ENCODE measurements at places on chromosomes 7 and 10.

- no peak for DNase-seq
Measured at GRCh38 chr7:38319873-38320272, 46.4 kb upstream of the TARP start.

- DNase-seq, result peak; percentile 45
Measured at GRCh38 chr7:17144322-17144721, 154.1 kb upstream of the AHR start.

GRCh38 chr10:132493756-132494290 is 43.8 kb upstream of the INPP5A start:
- no peak for DNase-seq

- no peak for DNase-seq
Measured at GRCh38 chr7:117014673-117015133, 61.4 kb downstream of the ST7 start.

DNA sequence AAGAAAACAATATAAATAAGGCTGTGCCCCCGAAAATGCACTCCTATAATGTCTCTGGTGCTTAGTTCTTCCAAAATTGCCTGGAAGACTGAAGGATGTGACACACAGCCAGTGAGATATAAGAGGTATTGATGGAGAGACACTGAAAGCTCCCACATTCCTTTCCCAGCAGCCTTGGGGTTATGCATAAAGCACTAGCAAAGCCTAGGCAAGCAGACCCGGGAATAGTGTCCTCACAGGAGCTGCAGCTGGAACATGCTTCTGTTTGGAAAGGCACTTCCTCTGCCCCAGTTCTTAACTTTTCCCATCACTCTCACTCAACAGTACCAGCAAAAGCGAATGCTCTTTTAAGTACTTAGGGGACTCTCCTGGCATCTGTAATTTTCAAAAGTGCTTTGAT is 178.0 kb downstream of the AMPH start:
- DNase-seq, result no peak

- DNase-seq, result no peak
Measured at GRCh38 chr7:131100357-131101054, 227.2 kb upstream of the MKLN1 start.

DNA sequence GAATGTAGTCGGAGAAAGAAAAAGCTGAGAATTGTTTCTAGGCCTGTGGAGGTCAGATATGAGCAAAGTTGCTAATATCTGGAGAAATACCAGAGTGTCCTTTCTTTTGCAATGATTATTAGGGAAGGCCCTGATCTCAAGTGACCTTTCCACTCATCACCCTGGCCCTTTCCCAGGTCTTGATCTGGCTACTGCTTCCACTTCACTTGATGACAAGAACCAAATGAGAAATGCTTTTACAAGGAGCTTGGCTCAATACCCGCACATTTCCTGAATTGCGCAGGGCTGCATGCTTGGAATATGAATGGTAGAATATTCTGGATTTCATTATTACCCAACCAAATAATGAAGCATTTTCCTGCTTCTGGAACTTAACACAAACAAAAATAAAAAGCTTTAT is 104.6 kb downstream of the ITGB8 start:
- DNase-seq, result no peak

GRCh38 chr7:133542209-133542780 is 289.4 kb downstream of the EXOC4 start:
- no peak for DNase-seq

- no peak for DNase-seq
Measured at GRCh38 chr10:72094574-72094973, 6.2 kb upstream of the SPOCK2 start.

GRCh38 chr10:86191686-86192085 is 174.9 kb downstream of the GRID1 start:
- DNase-seq, result no peak

DNA sequence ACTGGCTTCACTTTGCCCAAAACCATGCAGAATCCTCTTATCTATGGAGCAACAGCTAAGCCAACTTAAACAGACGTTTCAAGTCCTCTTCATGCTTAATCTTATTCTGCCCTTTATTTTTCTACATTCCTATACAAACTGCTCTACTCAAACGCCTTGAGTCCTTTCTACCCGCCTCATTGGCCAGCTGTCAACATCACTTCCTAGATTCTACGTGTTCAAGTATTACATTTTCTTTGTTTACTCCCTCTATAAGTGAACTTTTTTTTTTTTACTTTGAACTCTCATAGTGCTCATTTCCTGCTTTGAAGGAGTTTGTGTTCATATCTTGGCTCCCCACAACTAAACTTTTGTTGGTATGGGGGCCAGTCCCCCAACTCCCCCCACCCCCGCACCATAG is 28.9 kb upstream of the SLC26A5 start:
- DNase-seq, result no peak

- no peak for DNase-seq
Measured at GRCh38 chr7:29030781-29031275, 72.7 kb upstream of the TRIL start.

DNA sequence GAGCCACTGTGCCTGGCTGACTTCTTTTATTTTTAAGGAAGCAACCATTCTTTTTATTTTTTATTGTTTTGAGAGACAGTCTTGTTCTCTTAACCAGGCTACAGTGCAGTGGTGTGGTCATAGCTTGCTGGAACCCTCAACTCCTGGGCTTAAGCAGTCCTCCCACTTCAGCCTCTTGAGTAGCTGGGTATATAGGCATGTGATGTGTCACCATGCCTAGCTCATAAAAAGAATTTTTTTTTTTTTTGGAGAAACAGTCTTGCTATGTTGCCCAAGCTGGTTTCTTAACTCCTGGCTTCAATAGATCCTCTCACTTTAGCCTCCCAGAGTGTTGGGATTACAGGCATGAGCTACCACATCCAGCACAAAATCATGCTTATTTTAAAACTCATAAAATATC is 5.8 kb downstream of the MCU start:
- no peak for DNase-seq

DNA sequence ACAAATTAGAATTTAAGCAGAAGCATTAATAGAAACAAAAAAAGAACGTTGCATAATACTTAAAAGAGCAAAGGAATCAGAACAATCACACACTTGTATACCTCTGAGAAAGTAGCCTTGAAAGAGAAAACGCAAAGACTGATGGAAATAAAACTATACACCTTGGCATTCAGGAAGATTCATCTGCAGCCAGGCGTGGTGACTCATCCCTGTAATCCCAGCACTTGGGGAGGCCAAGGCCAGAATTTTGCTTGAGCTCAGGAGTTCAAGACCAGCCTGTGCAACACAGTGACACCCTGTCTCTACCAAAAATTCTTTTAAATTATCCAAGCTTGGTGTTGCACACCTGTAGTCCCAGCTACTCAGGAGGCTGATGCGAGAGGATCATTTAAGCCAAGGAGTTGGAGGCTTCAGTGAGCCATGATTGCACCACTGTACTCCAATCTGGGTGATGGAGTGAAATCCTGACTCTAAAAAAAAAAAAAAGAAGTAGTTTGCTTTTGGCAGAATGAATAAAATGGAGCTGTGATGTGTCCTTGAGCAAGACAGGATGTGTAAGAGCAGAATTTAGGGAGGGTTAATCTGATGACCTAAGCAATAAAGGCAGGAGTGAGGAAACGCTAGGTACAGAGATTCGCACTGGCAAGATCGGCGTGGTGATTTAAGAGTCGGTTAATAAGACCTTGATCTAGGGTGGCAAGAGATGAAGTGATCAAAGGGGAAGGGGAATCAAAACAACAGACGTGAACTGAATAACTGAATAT is 75.8 kb upstream of the NRP1 start:
- DNase-seq, result no peak

GRCh38 chr10:101920546-101920945 is 76.9 kb upstream of the KCNIP2 start:
- DNase-seq, result no peak

DNA sequence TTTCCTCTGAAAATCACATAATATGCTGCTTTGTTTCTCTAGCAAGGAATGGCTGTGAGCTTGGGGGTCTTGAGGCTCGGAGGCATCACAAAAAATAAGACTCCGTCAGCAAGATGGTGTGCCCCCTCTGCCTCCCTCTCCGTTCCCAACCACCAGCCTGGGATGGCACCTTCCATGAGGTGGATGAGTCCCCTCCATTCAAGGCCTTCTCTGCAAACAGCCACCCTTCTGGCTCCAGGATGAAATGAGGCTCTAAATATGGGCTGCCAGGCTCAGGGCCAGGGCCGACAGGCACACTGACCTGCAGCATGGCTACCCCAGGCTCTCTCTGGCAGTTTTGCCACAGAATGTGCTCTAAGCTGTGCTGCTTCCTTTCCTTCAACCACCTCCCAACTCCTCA is 521.5 kb downstream of the PTPRN2 start:
- no peak for DNase-seq

GRCh38 chr7:92747041-92747835 is 89.1 kb downstream of the CDK6 start:
- no peak for DNase-seq

DNA sequence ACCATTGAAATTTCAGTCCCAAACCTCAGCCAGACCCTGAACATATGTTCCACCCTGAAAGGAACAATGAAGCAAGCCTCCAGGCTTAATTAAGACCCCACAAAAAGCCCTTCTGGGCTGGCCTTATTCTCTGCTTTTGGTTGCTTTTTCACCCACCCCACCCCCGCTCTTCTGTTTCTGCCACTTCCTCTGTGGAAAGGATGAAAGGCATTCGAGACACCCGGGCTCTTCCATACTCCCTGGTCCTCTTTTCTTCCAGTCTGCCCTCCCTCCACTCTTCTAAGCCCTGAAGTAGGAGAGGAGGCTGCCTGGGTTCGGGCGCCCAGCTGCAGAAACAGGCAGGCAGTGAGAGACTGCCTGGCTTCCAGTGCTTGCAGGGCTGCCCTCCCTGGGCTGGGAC is 9.4 kb upstream of the FAM241B start:
- DNase-seq, result no peak

- no peak for DNase-seq
Measured at GRCh38 chr10:130800281-130800680, 511.2 kb downstream of the TCERG1L start.

DNA sequence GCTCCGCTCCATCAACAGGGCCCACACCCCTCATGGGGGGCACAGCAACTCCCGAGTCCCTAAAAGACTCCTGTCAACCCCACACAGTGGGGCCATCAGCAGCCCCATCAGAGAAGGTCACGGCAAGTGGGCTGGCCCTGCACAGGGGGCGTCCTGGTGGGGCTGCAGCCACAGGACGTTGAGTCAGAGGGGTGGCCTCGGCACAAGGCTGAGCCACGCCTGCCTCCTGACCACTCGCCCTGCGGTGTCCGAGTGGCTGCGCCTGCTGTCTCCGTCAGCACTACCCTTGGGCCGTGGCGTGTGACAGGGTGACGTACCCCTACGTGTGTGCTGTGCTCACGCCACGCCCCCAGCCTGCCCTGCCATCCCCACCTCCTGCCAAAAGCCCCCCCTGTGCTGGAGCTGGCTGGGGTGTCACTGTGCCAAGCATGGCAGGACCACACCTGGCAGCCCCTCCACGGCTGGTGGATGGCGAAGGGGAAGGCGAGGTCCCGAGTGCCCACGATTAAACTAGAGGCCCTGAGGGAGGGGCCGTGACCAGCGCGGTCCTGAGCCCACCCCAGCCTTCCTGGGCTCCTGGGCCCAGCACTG is 26.0 kb upstream of the NKX6-2 start:
- DNase-seq, result no peak

GRCh38 chr10:114874827-114875411 is 53.3 kb downstream of the FHIP2A start:
- DNase-seq, result peak; percentile 11

DNA sequence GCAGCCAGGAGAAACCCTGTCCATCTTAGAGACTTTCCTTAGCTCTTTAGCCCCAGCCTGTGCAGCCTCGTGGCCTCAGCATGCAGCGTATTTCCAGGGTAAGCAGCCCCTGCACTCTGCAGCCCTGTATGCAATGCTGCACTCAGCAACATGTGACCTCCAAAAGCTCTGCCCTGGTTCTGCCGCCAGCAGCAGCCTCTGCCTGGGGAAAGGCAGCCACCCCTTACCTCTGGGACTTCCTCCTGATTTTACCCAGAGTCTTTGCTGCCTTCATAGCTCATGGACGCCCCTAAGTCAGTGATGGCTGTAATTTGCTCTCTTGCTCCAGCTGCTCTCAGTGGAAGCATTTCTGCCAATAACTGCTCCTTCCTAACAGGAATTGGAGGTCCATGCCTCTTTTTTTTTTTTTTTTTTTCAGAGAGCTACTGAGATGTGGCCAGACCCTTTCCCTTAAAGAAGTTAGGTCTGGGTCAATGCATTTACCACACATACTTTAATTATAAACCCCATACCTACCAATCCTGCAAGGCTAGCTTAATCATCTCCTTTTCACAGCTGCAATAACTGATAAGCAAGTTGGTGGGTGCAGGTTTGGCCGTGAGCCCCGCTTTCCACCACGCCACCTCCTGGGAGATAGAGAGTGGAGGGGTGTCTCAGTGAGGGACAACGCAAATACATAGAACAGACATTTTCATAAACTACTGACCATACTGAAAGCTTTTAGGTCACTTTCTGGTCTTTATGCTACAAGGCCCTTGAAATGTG is 71.7 kb downstream of the RAMP3 start:
- DNase-seq, result no peak

DNA sequence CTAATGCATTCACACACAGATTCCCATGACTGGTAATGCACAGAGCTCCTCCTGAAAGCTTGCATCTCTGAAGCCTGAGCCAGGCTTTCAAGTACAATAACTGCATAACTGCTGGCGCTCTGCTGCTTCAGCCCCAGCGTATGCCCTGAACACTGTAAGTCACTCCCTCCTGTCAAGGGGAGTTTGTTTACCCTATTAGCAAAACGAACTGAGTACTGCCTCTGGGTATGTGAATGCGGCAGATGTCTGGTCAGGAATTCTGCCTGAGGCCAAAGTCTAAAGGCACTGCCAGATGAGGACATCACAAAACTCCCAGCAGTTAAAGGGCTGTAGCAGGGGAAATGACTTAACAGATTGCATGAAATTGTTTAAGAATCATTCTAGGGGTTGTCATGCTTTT is 97.7 kb downstream of the NRCAM start:
- DNase-seq, result no peak

GRCh38 chr10:43340101-43340500 is 31.3 kb upstream of the FXYD4 start:
- no peak for DNase-seq

GRCh38 chr7:95632609-95633008 is 36.3 kb upstream of the PDK4 start:
- DNase-seq, result no peak

Measured in activated gamma-delta T cell treated with Interleukin-2 at 50 U/mL for 16 hours (primary cell).